ENCODE measurements at places on chromosomes 13 and 19. TPM values are rescaled to one million over a fixed set of nuclear protein-coding genes. Genes with fewer than 3 reads are reported as not detected.

DNA sequence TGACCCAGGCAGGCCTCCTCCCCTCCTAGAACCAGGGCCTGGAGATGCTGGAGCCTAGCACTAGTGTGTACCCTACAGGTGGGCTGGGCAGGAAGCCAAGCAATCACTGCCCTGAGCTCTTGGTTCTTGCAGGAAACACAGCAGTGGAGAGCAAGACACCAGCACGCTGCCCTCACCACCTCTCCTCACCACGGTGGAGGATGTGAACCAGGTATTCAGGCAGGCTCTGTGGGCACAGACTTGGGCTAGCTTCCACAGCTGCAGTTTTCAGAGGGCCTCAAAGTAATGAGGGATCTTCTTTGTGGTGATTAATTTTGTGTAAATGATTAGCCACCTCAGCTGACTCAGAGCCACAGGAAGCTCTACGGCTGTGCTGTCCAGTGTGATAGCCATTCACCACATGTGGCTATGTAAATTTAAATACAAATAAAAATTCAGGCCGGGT is 13.6 kb upstream of the GPI start:
- H3K4me3 ChIP-seq = no peak overlapping the region
- no peaks in the 10 kb centered on the region for H3K27me3 ChIP-seq
- no peaks in the 10 kb centered on the region for H3K36me3 ChIP-seq
- H3K4me1 ChIP-seq = no peaks in the 10 kb centered on the region

DNA sequence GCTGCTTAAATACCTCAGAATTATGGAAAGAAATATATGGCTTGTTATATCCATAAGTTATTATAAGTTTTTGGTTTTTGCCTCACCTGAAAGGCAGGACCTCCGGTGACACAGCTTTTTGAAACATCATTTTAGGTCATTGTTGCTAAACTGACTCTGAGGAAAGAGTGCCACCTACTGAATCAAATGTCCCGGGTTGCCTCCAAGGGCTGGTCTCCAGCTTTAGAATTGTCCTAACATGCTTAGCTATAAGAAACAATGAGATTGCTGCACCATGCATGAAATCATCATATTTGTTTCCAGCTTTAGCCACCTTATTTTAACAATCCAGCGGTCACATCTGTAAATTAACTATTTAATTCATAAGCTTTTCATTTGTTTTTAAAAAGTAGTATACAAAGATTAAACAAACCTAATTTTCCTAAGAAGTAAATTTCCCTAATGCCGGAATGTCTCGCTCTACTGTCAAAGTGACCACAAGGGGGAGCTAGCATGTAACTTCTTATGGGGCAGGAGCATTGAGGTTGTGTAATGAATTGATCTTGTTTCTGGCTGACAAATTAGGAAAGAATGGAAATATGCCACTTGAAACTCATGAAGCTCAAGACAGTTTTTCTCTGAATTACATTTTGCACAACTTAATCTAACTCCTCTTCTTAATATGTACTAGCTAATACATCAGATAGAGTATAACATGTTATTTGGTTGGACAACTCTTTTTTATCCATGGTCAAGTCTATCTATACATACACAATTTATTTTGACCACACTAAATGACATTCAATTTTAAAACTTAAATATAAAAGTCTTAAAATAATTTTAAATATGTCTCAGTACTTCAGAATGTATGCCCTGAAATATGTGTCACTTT is 6.7 kb upstream of the PCDH17 start:
- peaks cover 9% of the 10 kb centered on the region for H3K4me1 ChIP-seq
- H3K4me3 ChIP-seq = no peak overlapping the region
- no peaks in the 10 kb centered on the region for H3K27me3 ChIP-seq

DNA sequence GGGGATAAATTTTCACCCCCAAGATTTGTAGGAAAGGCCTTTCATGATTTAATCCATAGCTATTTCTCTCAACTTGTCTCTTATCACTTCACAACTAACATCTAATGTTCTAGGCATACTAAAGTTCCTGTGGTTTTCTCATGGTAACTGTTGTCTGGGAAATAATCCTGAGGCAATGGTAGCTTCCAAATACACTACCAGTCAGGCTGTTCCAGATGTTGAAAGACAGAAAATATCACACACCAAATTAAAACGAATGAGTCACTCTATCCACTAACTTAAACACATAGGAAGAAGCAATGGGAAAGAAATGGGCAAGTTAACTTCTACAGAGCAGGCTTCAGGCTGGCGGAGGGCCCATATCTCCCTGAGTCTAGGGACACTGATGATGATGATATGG is 77.7 kb upstream of the MYO16 start:
- no peak overlapping the region for H3K4me3 ChIP-seq
- no peak for DNase-seq
- no peaks in the 10 kb centered on the region for H3K4me1 ChIP-seq

- H3K4me1 ChIP-seq = peaks cover 33% of the 10 kb centered on the region
- no peak overlapping the region for H3K4me3 ChIP-seq
- no peak overlapping the region for H3K27ac ChIP-seq
- no peaks in the 10 kb centered on the region for H3K27me3 ChIP-seq
- DNase-seq = no peak
Measured at GRCh38 chr19:8482696-8483095, 19.7 kb downstream of the PRAM1 start.

GRCh38 chr13:34431827-34432581 is 510.1 kb upstream of the NBEA start:
- no peaks in the 10 kb centered on the region for H3K36me3 ChIP-seq
- H3K4me1 ChIP-seq = no peaks in the 10 kb centered on the region
- no peak overlapping the region for H3K27ac ChIP-seq
- H3K4me3 ChIP-seq = no peak overlapping the region
- no peaks in the 10 kb centered on the region for H3K27me3 ChIP-seq

DNA sequence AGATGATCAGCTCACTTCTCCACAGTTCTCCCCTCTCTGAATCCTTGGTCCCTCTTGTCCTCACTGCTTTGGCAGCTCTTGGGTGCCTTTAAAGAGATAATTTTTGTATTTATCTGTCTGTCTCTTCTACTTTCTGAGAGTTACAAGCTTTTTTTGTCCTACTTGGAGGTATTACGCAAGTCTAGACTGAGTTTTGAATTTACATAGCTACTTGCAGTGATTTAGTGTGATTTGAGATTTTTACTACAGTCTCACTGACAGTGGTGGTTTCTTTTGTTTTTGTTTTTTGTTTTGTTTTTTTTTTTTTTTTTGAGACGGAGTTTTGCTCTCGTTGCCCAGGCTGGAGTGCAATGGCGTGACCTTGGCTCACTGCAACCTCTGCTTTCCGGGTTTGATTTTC is 22.1 kb downstream of the URI1 start:
- peaks cover 25% of the 10 kb centered on the region for H3K4me1 ChIP-seq
- no peak for DNase-seq
- no peaks in the 10 kb centered on the region for H3K27me3 ChIP-seq
- H3K4me3 ChIP-seq = no peak overlapping the region
- H3K27ac ChIP-seq = no peak overlapping the region

DNA sequence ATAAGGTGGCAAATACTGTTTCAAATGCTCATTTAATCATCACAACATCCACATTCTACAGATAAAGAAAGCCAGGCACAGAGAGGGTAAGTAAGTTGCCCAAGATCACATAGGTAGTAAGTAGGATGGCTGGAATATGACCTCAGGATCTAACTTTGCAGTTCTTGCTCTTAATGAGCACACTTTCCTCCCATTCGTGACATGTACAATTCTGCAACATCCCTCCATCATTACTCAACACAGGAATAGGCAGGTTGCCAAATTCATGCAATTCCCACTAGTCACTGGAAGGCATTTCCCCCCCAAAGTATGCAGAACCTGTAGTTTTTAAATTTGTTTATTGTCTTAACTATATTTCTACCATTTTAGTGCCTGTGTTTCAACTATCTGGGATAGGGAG is 109.2 kb downstream of the OLFM4 start:
- H3K27me3 ChIP-seq = no peaks in the 10 kb centered on the region
- peak; percentile 18 for DNase-seq
- H3K27ac ChIP-seq = no peak overlapping the region
- no peaks in the 10 kb centered on the region for H3K36me3 ChIP-seq
- no peaks in the 10 kb centered on the region for H3K4me1 ChIP-seq

- no peaks in the 10 kb centered on the region for H3K27me3 ChIP-seq
- peak within 1 kb of the TSS; percentile 62 for H3K4me3 ChIP-seq
- DNase-seq = peak; percentile 65
- H3K27ac ChIP-seq = peak within 1 kb of the TSS; percentile 96
- no peaks in the 10 kb centered on the region for H3K36me3 ChIP-seq
Measured at GRCh38 chr19:48636859-48637448, at the start of gene DBP. Gene DBP, minus strand, starts transcription at chr19:48637379. Its CDS starts 385 bp downstream, at chr19:48636994.

DNA sequence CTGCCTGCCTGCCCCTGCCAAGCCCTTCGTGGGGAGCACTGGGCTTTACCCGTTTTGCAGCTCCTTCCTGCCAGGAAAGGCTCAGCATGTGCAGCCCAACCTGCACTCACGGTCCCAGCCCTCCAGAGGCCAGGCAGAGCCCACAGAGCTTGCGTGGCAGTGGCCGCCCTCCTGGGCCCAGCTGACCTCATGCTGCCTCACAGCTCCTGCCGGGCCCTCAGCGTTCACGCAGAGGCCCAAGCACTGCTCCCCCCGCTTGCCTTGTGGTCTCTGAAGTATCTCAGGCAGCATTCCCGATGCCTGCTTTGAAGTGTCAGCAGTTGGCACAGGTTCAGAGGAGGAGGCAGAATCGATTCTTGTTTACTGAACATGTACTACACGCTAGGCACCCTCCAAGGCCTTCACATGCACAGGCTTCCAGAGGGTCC is 32.5 kb downstream of the CAPN12 start:
- DNase-seq = peak; percentile 55
- H3K27ac ChIP-seq = peak overlapping the region; percentile 18
- peaks cover 79% of the 10 kb centered on the region for H3K4me1 ChIP-seq
- H3K4me3 ChIP-seq = no peak overlapping the region
- peaks cover 27% of the 10 kb centered on the region for H3K36me3 ChIP-seq

The SCAMP4 gene
- 37.6 TPM for total RNA-seq

The WDR88 gene
- not detected for total RNA-seq

The CCDC70 gene
- total RNA-seq = not detected

The ADAMTS10 gene
- 19.1 TPM for total RNA-seq

The ZNF723 gene
- not detected for total RNA-seq

- no peak for DNase-seq
- H3K27me3 ChIP-seq = no peaks in the 10 kb centered on the region
- H3K36me3 ChIP-seq = no peaks in the 10 kb centered on the region
- H3K4me1 ChIP-seq = no peaks in the 10 kb centered on the region
Measured at GRCh38 chr13:99122171-99122570, 78.5 kb upstream of the UBAC2 start.

The CYP2F1 gene
- total RNA-seq = not detected

DNA sequence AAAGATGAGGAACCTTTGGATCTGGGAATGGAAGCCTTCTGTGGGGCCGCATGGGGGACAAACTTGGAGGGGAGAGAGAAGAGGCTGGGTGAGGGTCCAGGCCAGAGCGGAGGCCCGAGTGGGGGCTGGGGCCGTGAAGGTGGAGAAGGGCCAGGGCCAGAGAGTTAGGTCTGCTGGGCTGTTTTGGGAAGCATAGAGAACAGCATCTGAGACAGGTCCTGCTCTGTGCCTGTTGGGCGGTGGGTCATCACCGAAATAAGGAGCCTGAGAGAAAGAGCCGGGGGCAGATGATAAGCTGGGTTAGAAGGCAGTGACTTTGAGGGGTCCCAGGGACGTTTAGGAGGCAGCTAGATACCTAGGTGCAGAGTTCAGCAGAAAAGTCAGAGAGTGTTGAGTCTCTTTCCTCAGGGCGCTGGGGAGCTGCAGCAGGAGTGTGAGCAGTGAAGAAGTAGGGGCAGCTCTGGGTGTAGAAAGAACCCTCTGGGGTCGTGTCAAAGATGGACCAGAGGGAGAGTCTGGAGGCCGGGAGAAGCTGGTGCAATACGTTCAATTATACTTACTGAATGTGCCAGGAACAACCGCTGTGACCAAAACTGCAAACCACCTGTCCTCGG is 2.7 kb downstream of the SPACA6 start:
- no peak overlapping the region for H3K27ac ChIP-seq
- H3K36me3 ChIP-seq = no peaks in the 10 kb centered on the region
- no peak for DNase-seq

The ZNF497 gene
- total RNA-seq = 4.7 TPM

- peaks cover 63% of the 10 kb centered on the region for H3K4me1 ChIP-seq
- H3K4me3 ChIP-seq = no peak overlapping the region
- no peaks in the 10 kb centered on the region for H3K27me3 ChIP-seq
- peak; percentile 82 for DNase-seq
- H3K27ac ChIP-seq = peak overlapping the region; percentile 95
Measured at GRCh38 chr19:30662211-30662861, 290.2 kb downstream of the ZNF536 start.

The ZNF99 gene
- not detected for total RNA-seq

GRCh38 chr13:40756042-40756441 is 14.9 kb downstream of the MRPS31 start:
- no peak for DNase-seq
- H3K27me3 ChIP-seq = no peaks in the 10 kb centered on the region
- peaks cover 4% of the 10 kb centered on the region for H3K36me3 ChIP-seq
- no peak overlapping the region for H3K4me3 ChIP-seq
- no peak overlapping the region for H3K27ac ChIP-seq
- no peaks in the 10 kb centered on the region for H3K4me1 ChIP-seq

DNA sequence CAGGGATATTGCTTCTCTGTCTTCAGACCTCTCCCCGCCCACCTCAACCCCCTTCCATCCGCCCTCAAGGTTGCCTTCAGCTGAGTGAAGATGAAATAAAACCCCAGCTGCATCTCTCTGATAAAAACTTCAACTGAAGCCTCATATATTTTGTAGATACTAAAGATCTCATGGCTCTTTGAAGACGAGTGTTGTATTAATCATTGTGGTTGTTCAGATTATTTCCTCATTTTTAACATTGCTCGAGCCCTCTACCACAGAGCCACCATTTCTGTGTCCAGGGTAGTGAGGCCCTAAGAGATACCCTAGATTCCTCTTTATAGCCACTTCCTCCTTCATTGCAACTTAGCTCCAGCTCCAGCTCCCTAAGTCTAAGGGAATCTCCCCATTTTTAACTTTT is 312.8 kb upstream of the ZNF507 start:
- no peak for DNase-seq
- no peaks in the 10 kb centered on the region for H3K27me3 ChIP-seq
- no peak overlapping the region for H3K4me3 ChIP-seq
- H3K4me1 ChIP-seq = no peaks in the 10 kb centered on the region

GRCh38 chr13:108460746-108461145 is 168.7 kb upstream of the MYO16 start:
- H3K27me3 ChIP-seq = no peaks in the 10 kb centered on the region
- H3K4me3 ChIP-seq = no peak overlapping the region
- H3K27ac ChIP-seq = no peak overlapping the region
- H3K36me3 ChIP-seq = no peaks in the 10 kb centered on the region
- H3K4me1 ChIP-seq = no peaks in the 10 kb centered on the region

DNA sequence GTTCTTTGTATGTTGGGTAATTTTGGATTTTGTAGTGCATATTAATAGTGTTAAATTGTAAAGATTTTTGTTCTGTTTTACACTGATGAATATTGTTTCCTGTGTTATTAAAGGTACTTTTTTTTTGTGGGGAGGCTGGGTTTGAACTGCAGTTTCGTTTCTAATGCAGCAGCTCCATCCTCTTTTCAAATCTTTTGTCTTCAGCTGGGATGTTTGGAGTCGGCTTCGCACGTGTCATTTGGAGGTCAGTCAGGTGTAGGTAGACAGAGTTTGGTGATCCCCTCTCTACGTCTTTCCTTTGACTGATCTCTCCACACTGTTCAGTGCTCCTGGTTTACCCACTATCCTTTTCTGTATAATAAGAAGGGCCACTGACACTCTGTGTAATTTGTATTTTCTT is 30.3 kb downstream of the TDRD3 start:
- H3K4me3 ChIP-seq = no peak overlapping the region
- H3K36me3 ChIP-seq = no peaks in the 10 kb centered on the region
- no peak for DNase-seq
- H3K27ac ChIP-seq = no peak overlapping the region
